ENCODE measurements at places on chromosomes 13 and 19. TPM values are rescaled to one million over a fixed set of nuclear protein-coding genes. Genes with fewer than 3 reads are reported as not detected.

The ZNF560 gene
- total RNA-seq = under 0.01 TPM

The CLDN10 gene
- not detected for total RNA-seq

The ZFP28 gene
- total RNA-seq = 8.7 TPM

The GET3 gene
- total RNA-seq = 91.0 TPM

The LILRA6 gene
- not detected for total RNA-seq

The ZNF441 gene
- 5.6 TPM for total RNA-seq

The SLC7A10 gene
- not detected for total RNA-seq

The ZNF841 gene
- 20.9 TPM for total RNA-seq

The AMER2 gene
- not detected for total RNA-seq

The SYT5 gene
- not detected for total RNA-seq

The CLEC4M gene
- not detected for total RNA-seq

The ZNF230 gene
- total RNA-seq = 5.2 TPM

The EFNA2 gene
- total RNA-seq = 0.57 TPM

The ELAVL3 gene
- total RNA-seq = not detected

The AP1M2 gene
- not detected for total RNA-seq

The CACNG6 gene
- 1.5 TPM for total RNA-seq

The PTH2 gene
- not detected for total RNA-seq

All from vein endothelial cell (primary cell).